ENCODE measurements at places on chromosomes 4 and X.

GRCh38 chr4:80069837-80070731 is 2.9 kb downstream of the ANTXR2 start:
- DNase-seq = no peak

DNA sequence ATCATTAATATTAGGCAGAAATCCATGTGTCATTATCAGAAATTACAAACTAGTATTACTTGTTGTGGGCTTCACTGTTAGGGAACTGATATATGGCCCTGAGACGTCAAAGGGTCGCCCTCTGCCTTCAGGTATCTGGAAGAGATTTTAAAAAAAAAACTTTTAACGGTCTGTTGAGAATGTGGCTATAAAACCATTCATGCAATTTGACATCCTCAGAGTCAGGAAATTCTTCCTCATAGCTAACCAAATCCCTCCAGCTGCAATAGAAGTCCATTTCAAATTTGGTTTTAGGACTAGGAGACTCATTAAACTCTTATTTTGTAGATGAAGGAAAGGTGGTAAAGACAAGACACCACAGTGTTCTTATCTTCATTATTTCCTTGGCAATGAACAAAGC is 194.2 kb upstream of the NOCT start:
- no peak for DNase-seq

DNA sequence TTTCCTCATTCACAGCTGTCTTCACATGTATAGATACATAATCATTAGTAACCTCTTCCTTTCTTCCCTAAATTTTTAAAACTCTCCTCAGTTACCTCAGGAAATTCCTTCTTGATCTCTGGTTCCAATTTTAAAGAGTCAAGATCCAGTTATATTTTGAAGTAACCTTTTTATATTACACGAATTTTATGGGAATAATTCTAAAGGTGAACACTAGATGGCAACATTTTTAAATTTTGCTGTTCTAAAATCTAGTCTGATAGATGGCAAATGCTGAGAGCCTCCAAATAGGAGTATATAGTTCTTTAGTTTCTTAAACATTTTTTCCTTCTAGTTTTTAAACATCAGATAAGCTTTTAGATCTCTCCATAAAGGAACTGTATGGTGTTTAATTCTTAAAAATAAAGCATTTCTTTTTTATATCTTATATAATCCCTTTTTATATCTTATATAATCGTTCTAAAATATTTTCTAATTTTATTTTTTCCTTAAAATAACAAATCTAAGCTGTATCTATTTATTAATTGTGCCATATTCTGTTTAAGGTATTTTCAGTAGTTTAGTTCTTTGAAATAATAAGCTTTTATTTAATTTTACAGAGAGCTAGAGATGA is 37.9 kb upstream of the PAPSS1 start:
- DNase-seq = no peak

- DNase-seq = no peak
Measured at GRCh38 chr4:25301471-25301870, 11.1 kb upstream of the ZCCHC4 start.

DNA sequence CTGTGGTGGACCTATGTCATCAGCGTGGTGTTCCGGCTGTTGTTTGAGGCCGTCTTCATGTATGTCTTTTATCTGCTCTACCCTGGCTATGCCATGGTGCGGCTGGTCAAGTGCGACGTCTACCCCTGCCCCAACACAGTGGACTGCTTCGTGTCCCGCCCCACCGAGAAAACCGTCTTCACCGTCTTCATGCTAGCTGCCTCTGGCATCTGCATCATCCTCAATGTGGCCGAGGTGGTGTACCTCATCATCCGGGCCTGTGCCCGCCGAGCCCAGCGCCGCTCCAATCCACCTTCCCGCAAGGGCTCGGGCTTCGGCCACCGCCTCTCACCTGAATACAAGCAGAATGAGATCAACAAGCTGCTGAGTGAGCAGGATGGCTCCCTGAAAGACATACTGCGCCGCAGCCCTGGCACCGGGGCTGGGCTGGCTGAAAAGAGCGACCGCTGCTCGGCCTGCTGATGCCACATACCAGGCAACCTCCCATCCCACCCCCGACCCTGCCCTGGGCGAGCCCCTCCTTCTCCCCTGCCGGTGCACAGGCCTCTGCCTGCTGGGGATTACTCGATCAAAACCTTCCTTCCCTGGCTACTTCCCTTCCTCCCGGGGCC is 1.2 kb downstream of the GJB1 start:
- no peak for DNase-seq

DNA sequence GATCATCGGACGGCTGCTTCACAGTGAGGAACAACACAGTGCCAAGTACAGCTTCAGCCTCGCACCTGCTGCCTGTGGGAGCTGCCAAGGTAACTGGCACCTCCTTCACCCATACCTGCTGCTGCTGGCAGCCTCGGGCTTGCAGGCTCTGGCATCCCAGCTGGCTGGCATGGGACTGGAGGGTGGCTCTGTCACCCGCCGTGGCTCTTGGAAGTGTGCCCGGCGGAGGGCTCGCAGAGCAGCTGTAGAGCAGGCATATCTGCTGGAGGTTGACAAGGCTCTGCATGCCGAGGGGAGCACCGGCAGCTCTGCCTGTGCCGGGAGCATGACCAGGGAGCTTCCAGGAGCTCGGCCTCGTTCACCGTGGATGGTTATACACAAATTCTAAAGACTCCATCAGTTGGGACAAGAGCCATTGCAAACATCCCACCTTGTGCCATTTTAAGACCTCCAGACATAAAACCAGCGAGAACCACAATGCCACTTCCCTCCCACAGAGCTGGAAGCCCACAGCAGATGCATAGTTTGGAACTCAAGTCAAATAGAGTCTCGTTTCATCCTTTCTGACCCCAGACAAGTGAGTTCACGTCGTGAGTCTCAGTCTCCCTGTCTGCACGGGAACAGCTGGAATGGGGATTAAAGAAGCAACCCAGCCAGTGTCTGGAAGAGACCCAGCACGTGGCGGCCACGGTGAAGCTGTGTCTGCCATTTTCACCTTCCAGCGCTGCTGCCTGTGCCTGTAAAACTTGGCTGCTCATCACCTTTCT is 84.3 kb upstream of the PSAPL1 start:
- no peak for DNase-seq

DNA sequence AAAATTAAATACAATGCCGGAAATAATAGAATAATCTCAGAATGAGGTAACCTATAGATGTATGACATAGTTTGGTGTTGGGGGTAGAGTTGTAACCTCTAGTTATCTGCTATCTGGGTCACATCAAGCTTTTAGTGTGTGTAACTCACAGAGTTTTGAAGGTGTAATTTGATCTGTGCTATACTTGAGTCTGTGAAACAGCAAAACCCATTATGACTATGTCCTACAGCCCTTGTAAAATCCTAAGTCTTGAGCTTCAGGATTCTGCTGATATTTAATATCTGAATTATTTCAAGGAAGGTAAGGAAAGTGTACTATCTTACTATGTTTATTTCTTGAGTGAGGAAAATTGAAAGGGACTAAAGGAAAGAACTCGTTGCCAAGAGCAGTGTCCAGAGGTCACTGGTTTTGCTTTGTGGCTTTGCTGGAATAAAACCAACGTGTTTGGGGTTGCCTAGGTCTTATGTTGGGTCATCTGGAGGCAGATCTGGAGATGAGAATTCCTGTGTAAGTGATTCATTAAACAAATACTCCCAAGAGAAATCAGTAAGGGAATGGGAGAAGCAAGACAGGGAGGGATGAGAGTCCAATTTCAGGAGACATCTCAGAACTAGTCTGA is 107.8 kb upstream of the CBLL2 start:
- DNase-seq = no peak

DNA sequence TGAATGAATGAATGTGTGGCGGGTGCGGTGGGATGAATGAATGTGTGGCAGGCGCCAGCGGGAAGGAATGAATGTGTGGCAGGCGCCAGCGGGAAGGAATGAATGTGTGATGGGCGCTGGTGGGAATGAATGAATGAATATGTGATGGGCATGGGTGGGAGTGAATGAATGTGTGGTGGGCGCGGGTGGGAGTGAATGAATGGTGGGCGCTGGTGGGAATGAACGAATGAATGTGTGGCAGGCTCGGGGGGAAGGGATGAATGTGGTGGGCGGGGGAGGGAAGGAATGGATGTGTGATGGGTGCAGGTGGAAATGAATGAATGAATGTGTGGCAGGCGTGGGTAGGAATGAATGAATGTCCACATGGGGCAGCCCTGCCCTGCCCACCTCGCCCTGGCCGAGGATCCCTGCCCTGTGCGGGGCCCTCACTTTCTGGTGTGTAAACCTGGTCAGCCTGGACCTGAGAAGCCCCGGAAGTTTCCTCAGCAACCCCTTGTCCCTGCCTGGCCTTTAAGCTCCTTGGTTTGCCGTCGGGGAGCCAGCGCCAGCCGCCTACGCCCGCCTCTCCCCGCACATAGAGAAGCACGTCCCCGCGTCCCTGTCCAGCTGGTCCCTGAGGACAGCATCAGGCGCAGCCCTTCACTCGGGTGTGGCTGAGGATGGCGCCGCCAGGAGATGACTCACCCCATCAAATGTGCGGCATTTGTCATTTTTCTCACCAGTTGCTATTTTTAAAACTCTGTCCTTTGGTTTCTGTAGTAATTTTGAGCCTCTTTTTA is 112.8 kb upstream of the LRPAP1 start:
- DNase-seq = no peak

DNA sequence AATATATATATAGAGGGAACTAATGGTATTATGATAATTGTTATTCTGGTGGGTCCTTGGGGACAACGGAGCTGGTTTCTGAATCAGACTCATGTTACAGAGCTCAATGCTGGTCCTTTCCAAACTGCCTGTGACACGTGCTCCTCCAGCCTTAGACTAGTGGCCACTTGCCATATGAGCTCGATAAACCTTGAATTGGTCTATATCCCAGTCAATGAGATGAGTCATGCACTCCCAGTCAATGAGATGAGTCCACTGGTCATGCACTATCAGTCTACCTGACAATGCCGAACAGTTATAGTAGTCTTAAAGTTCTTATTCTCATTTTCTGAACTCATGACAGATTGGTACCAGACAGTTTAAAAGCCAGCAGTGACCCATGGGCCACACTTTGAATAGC is 325.2 kb downstream of the LDB2 start:
- DNase-seq = no peak

DNA sequence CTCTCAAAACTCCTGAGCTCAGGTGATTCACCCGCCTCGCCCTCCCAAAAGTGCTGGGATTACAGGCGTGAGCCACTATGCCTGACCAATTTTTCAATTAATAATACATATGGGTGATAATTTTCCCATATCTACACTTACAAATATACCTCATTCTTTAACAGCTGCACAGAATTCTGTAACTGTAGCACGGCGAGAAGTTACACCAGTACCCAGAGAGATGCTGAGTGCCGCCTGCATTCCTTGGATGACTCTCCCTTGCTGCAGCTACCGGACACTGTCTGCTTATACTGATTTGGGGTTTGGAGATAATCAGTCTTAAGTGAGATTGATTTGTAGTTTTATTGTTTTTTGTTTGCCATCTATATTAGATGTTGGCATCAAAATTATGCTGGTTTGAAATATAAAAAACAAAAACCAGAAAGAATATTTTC is 5.8 kb downstream of the TIFA start:
- DNase-seq = no peak

Data from stimulated activated CD8-positive, alpha-beta memory T cell treated with anti-CD3 and anti-CD28 coated beads, Interleukin-4, amount 100 ng/mL, for 4 hours (primary cell).